ENCODE measurements at places on chromosomes 12 and 14.

DNA sequence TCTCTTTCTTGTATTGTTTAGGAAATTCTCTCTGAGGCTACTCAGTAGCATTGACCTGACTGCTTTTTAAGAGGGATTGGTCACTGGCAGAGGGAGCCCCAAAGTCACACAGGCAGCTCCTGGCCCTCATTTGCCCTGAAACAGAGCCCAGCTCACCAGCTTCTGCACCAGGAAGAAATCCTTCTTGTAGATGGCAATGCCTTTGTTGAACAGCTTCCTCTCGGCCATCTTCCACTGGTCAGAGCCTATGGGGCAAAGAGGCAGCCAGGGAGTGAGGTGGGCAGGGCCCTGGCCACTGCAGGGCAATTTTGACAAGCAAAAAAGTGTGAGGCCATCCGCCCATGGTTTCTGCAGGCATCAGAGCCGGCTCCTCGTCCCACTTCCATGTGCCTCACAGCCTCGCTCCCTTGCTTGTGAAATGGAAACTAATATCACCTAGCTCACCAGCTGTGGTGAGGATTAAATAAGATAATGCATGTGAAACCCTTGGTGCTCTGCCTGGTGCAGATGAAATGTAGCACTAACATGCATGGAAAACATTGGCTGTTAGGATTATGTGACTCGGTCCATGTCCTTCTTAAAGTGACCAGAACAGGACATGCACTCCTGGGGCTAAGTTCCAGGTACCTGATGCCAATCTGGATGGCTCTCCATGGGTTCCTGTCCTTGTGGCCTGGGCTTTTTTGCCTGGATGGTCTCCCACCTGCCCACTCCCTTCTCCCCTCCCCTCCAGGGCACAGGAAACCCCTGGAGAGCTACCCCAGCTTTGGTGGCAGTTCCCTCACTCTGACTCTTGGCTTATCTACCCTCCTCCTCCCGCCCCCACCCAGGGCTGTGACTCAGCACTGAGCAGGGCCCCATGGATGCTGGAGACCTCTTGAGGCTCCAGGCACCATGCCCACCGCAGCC, 11.2 kb upstream of the PNMA1 start:
- no peak for DNase-seq

DNA sequence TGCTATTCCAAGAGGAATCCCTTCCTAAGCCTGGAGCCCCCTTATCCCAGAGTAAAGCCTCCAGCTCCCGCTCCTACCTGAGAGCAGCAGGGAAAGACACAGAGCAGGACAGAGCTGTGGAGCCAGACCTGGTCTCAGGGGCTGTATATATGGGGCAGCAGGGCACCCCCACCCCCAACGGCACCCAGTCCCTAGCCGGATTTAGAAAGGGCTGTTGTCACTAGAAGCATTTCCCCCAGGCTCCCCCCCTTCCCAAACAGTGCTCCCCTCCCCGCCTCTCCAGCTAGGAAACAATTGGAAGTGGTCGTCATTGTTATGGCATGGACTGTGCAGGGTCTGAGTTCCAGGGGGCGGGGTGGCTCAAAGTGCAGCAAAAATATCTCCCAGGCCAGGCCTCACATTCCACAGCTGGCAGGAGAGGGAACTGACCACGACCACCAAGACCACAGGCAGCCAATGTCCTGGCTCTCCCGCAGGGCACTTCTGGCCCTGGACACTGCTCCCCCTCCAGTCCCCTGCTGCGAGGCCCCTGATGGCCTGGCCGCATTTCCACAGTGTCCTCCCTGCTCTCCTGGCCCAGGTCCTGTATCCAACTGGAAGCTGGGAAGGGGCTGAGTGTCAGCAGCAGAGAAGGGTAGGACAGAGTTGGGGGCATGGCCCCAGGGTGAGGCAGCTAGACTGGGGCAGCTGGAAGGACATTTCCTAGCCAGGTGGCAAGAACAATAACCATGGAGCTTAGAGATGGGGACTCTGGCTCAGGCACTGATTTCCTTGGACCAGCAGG, at the start of gene MYH7:
Gene MYH7 (minus strand): TSS at position 118 of the 784 bp plus-strand sequence. CDS start 1,928 bp downstream, outside the sequence.
- no peak for DNase-seq

DNA sequence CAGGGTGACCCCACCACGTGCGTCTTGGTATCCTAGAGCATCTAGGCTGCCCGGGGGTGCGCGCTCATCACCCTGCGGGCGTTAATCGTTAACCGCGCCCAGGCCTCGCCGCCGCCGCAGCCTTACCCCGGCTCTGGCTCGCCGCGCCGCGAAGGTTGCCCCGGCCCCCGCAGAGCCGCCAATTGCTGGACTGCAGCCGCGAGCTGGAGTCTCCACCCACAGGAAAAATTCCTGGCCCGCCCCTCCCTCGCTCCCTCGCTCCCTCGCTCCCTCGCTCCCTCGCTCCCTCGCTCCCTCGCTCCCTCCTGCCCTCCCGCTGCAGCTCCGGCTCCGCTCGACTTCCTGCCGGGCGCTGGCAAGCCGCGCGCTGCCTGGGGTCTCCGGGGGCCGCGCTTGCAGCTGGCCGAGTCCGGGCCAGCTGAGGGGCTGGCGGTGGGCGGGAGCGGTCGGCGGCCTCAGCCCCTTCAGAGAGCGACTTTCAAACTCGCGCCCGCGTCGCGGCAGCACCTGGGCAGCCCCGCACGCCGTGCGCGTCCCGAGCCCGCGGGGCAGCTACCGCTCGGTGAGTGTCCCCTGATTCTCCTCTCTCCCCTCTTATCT, at the start of gene PLEKHG3:
Gene PLEKHG3 (plus strand): TSS at position 282 of the 600 bp plus-strand sequence. CDS start 23,208 bp downstream, outside the sequence.
- DNase-seq: no peak

GRCh38 chr12:86729739-86730138, 473.5 kb upstream of the MGAT4C start:
- DNase-seq: no peak

- no peak for DNase-seq
Observed at GRCh38 chr12:98719515-98720504, 74.7 kb downstream of the APAF1 start.

GRCh38 chr12:94429633-94430032, 30.0 kb downstream of the CEP83 start:
- no peak for DNase-seq

GRCh38 chr12:113649256-113649830, 177.7 kb upstream of the LHX5 start:
- DNase-seq: no peak

DNA sequence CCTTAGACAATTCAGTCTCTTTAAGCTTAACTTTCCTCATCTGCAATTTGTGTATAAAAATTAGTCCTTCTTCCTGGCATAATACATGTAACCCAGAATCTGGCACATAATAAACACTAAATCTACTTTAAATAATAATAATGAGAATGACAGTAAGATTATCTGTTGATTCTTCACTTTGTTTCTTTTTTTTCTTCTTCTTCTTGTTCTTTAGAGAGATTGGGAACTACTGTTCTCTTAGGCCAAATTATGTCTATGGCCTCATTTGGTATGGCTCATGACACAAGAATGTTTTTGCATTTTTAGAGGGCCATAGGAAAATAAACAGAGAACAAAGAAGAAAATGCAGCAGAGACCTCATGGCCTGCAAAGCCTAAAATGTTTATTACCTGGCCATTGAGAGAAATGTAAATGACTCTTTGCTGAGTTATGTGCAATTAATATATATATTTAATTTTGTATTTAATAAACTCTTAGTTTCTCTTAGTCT, 275.8 kb downstream of the SLC6A15 start:
- DNase-seq: no peak

DNA sequence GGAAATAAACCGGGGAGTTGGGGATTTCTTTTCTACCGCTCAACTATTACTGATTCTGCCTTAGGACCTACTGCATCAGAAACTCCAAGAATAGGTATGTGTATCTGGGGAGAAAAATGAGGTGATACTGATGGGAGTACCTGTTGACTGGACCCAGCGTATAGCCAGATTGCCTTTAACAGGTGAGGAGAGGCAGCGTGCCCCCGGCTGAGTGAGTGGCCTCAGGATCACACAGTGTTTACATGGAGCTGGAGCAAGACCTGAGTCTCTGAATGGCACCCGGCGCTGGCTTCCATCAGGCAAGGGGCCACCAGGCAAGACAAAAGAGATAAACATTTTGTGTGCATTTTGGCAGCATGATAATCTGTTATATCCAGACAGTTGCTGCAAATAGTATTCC, 496.2 kb downstream of the EGLN3 start:
- no peak for DNase-seq

- DNase-seq: no peak
Observed at GRCh38 chr12:93094988-93095737, 166.1 kb upstream of the EEA1 start.
